Osteoblast (primary cell): ENCODE measurements at places on chromosomes 2 and 18.

- DNase-seq = no peak
Measured at GRCh38 chr2:76008001-76008702, 297.4 kb upstream of the GCFC2 start.

- DNase-seq = peak; percentile 54
Measured at GRCh38 chr18:28541276-28541930, 364.5 kb upstream of the CDH2 start.

DNA sequence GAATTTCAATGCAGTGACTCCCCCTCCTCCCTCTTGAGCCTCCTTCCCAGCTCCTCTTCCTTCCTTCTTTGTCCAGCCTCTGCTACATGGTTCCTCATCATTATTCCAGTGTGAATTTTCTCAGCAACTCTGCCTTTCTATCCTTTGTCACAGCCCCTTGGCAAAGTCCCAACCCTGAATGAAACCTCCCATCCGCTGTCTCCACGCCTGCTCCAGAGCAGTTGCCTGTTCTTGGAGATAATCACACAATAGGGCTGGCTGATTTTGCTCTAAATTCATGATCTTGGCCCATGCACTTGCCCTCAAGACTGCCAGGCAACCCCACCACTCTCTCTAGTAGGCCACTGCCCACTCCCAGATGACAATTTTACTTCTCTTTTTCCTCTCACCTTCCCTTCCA, 61.4 kb downstream of the BCL2L11 start:
- no peak for DNase-seq

DNA sequence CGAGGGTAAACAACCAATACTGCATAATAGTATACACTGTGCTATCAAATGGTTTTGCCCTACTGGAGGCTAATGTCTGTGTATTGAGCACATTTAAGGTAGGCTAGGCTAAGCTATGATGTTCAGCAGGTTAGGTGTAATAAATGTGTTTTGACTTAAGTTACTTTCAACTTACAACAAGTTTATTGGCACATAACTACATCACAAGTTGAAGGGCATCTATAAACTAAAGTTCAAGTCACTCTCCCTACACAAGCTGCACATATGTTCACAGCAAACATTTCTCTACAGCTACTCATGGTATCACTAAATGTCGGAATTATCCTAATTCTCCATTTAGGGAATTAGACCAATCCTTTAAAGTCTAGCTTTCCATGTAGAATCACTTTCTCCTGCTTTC, 11.4 kb downstream of the ARL5A start:
- no peak for DNase-seq

GRCh38 chr18:28669165-28669564, 492.2 kb upstream of the CDH2 start:
- DNase-seq = no peak

DNA sequence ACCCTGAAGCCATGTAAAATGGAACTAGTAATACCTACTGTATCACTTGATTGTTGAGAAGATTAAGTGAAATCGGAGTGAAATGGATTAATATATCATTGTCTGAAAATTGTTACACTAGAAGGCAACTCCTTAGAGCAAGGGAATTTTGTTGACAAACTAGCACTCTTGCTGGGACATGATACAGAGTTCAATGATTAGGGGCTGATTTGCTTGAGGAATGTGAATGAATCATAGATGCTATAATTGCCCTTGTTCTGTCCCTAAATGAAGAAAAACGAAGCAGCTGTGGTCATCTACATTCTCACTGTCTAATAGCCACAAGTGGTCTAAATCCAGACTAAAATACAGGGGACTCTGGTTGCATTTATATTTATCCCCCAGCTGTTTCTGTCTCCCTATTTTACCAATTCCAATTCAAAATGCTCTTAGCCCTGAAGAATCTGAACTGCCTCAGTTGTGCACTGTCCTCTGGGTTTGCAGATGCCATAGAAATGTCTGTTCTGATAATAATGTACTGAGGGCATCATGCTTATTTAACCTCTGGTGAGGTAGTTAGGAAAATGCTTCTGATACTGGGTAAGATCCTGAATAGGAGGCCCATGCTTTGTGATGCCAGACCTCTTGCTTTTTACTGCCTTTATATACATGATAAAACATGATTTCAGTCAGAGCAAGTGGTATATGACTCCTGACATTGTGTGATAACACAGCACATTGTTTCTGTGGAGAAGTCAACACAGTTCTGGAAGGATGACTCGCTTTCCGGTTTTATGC, 382.1 kb downstream of the NRXN1 start:
- no peak for DNase-seq

DNA sequence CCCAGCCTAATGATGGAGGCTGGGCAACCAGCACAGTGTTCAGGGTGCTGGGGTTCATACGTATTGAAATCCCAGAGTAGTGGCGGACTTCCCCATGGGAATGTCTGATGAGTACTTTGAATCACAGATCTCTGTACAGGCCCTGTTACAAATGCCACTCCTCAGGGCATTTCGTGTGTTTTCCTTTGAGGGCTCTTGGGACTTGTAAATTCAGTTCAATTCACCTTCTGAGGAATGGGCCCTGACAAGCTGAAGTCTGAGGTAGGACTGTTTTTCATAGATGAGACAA, 288 bp upstream of the RDH14 start:
- no peak for DNase-seq

GRCh38 chr2:125455110-125455509, 1200.8 kb upstream of the GYPC start:
- DNase-seq = peak; percentile 19

GRCh38 chr18:54102123-54102522, 122.3 kb downstream of the MBD2 start:
- no peak for DNase-seq

DNA sequence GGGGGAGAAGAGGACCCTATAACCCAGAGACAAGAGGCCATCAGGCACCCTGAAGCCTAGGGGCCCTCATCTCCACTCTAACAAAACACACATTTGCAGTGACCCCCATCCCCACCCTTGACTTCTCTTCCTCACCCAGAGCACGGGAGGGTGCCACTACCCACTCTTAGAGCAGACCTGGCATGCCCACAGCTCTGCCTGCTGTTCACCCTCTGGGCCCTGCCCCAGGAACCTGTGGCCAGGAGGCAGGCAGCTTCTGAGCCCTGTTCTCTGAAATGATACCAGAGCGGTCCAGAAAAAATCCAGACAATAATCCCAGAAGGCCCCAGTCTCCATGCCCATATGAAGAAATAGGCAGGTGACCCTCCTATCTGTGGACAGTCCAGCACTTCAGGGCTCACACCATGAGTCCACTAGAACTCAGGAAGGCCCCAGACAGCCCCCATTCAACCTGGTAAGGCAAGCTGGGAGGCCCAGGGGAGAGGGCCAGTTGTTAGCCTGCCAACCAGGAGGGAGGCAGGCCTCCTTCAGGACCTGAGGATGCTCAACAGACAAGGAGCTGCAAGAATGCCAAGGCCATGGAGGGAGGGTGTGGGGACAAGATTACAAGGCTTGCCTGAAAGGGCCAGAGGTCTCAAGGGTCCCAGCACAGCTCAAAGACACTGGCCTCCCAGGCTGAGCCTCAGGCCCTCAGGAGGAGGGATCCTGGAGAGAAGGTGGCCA, 75.0 kb downstream of the TNS1 start:
- peak; percentile 53 for DNase-seq

DNA sequence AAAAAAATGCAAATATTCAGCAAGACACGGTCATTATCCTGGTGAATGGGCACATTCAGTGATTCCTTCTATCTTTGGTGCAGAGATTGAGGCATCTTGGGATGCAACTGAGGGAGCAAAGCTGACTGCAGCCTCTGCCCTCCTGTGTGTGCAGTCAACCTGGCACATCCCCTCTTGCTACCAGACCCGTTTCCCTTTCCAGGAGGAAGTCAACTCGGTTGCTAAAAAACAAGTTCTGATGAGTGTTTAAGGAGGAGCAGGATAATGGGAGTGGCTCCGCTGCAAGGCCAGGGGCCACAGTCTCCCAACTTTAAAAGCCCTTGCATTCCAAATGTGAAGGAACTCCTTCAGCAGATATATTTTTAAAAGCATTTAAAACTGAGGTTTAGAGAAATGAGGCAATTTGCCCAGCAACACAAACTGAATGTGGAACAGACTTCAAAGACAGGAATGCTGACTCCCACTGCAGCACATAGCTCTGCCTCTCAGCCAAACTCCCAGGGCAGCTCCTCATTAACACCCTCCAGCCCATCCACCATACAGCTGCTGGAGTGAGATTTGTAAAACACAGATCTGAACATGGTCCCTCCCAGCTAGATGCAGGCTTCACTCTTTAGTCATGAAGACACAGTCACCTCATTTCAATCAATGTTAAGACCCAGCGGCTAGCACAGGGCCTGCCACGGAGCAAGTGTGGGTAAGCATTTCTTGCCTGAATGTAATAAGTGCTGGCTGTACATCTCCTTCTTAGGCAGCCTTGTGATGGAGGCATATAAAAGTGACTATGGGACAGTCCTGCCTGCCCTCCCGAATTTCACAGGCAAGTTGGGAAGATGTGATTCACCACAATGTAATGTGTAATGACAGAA, 54.3 kb downstream of the VSNL1 start:
- DNase-seq = peak; percentile 57

DNA sequence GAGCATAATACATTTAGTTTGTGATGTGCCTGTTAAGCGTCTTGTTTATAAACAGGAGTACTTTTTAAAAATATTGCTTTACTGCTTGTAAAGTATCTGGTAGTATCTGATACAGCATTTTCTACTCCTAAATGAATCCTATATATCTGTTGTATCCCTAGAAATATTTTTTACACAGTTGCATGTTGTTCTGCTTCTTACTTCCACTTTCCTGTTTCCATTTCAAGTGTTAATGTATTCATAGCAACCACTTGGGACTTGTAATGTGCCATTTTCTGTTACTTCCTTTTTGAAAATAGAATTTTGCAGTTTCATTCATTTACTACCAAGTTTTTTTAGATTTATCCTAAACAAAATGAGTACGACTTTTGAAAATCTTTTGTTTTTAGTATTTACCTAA, 24.9 kb downstream of the CCNT2 start:
- no peak for DNase-seq

GRCh38 chr18:52190631-52191030, 149.4 kb upstream of the DCC start:
- DNase-seq = no peak

GRCh38 chr2:238061315-238062202, 758 bp downstream of the SCLY start:
- DNase-seq = peak; percentile 88

DNA sequence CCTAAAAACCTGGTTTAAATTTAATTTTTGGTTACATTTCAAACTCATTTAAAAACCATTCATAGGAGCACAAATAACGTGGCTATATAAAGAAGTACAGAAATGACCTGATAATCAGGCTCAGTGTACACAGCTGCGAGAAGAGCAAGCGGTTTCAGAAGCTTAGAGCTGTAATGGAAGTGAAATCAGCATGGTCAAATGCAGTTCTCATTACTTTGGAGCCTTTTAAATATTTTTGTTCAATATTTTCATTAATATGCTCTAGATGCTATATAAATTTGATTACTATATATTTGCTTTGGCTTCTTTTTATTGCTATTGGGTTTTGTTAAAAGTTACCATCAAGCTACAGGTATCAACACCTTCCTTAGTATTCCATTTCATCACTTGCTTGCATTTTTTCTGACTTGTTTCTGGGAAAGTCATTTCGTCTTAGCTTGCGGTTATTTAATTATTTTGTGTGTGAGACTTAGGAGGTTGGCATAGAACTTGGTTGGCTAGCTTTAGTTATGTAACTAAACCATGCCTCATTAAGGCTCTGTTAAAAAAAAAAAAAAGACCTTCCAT, 58.7 kb downstream of the AFTPH start:
- no peak for DNase-seq

DNA sequence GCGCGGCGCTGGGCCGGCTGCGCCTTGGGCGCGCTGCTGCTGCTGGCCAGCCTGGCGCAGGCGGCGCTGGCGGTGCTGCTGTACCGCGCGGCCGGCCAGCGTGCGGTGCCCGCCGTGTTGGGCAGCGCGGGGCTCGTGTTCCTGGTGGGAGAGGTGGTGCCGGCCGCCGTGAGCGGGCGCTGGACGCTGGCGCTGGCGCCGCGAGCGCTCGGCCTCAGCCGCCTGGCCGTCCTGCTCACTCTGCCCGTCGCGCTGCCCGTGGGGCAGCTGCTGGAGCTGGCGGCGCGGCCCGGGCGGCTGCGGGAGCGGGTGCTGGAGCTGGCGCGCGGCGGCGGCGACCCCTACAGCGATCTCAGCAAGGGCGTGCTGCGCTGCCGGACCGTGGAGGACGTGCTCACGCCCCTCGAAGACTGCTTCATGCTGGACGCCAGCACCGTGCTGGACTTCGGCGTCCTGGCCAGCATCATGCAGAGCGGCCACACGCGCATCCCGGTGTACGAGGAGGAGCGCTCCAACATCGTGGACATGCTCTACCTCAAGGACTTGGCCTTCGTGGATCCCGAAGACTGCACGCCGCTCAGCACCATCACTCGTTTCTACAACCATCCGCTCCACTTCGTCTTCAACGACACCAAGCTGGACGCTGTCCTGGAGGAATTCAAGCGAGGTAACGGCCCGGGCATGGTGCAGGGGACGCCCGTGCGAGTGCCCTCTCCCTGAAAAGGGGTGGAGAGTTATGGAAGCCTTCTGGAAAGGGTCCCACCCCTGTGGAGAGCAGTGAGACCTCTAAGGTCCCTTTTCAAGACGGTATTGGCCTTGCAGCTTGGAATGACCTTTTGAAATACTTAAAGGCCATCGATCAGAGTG, 1.0 kb downstream of the CNNM3 start:
- no peak for DNase-seq

GRCh38 chr2:121707344-121707919, 29.2 kb downstream of the NIFK start:
- no peak for DNase-seq

- no peak for DNase-seq
Measured at GRCh38 chr18:36249392-36249791, 48.1 kb upstream of the FHOD3 start.

DNA sequence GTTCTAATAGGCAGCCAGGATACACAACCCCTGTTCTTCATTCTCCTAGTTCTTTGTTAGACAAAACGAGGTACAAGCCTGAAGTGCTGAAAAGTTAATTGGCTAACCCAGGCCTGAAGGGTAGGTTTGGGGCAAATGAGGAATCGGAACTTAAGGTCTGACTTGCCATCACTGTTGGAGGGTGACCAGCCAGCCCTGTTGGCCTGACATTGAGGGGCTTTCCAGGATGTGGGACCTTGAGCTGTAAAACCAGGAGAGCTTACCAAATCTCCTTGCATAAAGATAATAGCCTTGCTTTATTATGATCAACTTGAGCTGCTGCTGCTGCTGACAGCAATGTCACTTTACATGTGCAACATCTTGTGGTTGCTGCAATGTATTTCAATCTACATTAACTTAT, 256.0 kb downstream of the VAPA start:
- no peak for DNase-seq
